Fibroblast of skin of left biceps (primary cell): ENCODE measurements at places on chromosomes 3 and 15.

- DNase-seq: no peak
Observed at GRCh38 chr3:151074256-151074655, 11.2 kb upstream of the MED12L start.

- no peak for DNase-seq
Observed at GRCh38 chr3:32531010-32531647, 28.5 kb upstream of the CMTM6 start.

- DNase-seq: no peak
Observed at GRCh38 chr3:194705761-194706160, 20.1 kb downstream of the FAM43A start.

GRCh38 chr3:179613807-179614206, 9.2 kb downstream of the NDUFB5 start:
- peak; percentile 31 for DNase-seq

- no peak for DNase-seq
Observed at GRCh38 chr3:139830817-139831216, 104.2 kb upstream of the CLSTN2 start.

DNA sequence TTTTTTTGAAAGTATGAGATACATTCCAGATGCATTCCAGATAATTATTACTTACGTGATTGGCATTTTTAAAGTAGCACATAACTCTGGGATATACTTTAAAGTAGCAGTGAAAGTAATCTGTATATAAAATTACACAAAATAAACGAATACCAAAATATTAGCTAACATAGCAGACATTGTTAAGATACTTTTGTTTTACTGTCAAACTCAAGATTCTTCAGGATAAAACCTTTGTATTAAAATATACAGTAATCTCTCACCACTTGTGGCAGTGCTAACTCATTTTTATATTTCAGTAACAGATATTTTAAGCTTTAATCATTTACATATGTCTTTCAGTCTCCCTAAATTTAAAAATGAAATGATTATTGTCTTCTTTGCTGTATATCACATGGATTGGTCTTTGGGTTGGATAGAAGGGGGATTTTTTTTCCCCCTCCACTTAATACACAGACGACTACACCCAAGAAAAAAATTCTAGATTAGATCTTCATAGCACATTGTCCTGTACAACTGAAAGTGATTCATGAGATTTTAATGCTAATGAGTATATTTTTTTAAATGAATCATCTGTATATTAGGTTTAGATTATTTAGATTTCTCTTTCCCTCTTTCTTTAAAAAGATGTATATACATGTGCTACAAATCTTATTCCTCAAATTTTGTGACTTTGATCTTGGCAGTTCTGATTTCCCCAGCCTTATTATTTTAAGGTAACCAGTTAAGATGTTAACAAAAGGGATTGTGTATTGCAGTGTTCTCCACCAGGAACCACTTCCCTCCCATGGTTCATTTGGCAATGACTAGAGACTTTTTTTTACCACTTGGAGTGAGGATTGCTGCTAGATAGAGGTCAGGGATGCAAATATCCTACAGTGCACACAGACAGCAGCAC, 24.5 kb upstream of the EBLN2 start:
- DNase-seq: no peak

GRCh38 chr3:113948015-113948917, 453 bp downstream of the ZDHHC23 start:
- DNase-seq: no peak

DNA sequence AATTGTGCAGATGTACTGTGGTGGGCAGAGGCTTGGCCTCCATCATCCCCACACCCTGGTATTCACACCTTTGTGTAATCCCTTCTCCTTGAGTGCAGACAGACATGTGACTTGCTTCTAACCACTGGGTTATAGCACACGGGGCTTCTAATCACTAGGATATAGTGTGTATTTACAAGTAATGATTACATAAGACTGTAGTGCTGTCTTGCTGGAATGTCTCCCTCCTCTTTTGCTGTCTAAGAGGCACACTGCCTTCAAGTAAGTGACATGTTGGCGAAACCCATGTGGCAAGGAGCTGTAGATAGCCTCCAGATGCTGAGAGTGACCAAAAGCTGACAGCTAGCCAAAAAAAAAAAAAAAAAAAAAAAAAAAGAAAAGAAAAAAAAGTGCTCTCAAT, 542.7 kb upstream of the MDFIC2 start:
- no peak for DNase-seq

GRCh38 chr15:84819291-84819768, 2.2 kb downstream of the ALPK3 start:
- no peak for DNase-seq

- no peak for DNase-seq
Observed at GRCh38 chr3:138049157-138049919, 39.4 kb downstream of the CLDN18 start.

DNA sequence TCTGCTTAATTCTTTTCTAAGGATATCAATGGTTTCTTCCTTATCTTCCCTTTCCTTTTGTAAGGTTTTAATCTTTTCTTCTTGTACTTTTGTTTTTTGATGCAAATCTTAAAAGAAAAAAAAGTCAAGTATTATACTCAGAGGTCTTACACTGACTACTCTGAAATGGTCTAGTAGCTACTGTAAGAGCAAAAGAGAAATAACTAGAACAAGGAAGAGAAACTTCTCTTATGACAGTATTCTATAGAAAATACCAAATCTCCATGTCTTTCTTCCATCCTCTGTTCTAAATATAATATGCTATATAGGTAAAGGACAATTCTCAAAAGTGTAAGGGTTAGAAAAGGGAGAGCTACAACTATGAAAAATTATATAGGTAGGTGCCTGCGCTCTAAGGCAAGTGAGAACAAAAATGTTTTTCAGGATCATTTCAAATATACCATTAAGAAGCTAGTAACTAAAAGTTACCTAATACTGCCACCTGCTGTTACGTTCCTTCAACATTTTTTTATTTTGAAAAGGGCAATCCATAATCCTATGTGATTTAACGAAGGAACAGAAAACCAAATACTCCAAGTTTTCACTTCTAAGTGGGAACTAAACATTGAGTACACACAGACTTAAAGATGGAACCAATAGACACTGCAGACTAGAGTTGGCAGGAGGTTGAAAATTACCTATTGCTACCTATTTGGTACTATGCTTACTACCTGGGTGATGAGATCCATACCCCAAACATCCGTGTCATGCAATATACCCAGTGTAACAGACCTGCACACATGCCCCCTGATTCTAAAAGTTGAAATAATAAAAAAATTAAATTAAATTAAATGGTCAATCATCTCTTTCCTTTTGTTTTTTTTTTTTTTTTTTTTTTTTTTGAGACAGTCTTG, 36.7 kb downstream of the CIP2A start:
- DNase-seq: peak; percentile 10

DNA sequence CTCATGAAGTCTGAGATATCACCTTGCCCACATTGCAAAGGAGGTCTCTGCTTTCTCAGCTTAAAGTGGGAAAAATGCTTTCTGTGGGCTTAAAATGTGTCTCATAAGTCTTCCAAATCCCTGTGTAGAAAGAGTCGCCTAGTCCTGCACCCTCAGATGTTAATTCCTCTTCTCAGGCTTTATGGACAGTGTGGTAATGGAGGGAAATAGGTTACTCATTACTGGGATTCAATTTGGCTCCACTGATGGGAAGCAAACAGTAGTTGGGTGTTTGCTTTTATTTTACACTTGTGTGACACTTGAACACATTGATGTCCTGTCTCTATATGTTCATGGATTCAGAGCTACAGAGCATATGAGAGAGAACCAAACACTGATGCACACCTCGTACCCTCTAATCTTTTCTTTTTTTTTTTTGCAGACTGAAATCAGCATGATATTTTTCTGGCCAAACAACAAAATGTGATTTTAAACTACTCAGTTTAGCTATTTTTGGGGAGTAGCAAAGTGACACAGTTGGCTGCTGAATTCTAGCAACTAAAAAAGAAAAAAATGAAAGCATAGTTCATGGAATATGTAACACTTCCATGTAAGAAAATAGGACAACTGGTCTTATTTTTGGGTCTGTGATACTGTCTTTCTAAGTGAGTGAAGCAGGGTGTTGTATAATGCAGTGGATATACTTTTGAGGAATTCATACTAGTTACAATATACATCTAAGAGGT, 8.6 kb downstream of the PTPRG start:
- no peak for DNase-seq

GRCh38 chr3:100269410-100270214, 8.8 kb downstream of the TBC1D23 start:
- DNase-seq: peak; percentile 79

DNA sequence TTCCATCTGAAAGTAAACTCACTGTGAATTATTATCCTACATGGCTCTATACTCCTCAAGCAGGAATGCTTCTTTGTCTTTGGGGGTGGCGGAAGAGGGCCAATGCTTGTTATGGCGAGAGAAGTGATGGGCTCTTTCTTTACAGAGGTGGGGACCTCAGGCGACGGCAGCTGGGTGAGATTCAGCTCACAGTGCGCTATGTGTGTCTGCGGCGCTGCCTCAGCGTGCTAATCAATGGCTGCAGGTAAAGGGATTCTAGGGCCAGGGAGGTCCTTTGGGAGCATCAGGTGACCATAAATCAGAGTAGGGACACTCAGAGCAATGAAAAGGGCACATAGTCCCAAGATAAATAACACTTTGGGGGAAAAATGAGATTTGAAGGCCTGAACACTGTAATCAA, 39.0 kb downstream of the ESYT3 start:
- no peak for DNase-seq

GRCh38 chr3:123335007-123335670, 113.8 kb downstream of the ADCY5 start:
- no peak for DNase-seq

DNA sequence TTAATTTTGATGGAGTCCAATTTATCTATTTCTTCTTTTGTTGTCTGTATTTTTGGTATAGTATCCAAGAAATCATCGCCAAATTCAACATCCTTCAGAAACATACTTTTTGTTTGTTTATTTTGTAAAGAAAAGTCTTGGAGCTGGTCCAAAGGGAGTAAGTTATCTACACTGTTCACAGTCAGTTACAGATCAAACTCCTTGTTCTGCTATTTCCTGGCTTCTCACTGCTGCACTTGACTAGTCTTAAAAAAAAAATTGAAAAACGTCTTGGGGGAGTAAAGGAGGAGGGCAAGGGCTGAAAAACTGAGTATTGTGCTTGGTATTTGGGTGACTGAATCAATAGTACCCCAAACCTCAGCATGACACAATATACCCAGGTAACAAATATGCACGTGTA, 105.6 kb downstream of the NFKBIZ start:
- no peak for DNase-seq

GRCh38 chr15:68630836-68631235, 52.0 kb downstream of the CORO2B start:
- no peak for DNase-seq
